ENCODE measurements at places on chromosomes 12 and 14.

DNA sequence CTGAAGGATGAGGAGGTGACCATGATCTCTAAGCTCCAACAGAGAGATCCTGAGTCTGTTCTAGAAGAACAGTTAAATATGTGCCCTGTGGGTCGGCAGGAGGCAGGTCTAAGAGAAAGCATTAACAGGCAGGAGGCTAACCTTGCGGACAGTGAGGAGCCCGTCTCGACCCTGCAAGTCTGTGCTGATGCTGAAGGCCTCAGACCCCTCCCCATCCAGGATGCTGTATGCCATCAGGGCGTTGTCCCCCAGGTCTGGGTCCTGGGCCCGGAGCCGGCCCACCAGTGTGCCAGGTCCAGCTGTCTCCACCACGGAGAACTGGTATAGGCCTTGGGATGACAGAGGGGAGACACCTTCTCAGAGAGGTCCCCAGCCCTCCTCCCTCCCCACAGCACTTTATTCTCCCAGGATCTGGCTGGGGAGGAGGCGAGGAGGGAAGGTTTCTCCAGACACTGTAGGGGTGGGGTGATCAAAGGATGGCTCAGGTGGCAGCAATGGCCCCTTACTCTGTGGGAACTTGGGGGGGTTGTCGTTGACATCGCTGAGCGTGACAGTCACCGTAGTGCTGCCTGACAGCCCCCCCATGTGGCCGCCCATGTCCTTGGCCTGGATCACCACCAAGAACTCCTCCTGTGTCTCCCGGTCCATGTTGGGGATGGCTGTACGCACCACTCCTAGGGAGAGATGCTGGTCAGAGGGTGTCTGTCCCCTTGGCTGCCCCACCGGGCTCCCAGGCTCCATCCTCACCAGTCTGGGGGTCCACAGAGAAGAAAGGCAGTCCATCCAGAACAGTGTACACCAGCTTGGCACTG, 3.1 kb downstream of the CDH24 start:
- no peak for DNase-seq

DNA sequence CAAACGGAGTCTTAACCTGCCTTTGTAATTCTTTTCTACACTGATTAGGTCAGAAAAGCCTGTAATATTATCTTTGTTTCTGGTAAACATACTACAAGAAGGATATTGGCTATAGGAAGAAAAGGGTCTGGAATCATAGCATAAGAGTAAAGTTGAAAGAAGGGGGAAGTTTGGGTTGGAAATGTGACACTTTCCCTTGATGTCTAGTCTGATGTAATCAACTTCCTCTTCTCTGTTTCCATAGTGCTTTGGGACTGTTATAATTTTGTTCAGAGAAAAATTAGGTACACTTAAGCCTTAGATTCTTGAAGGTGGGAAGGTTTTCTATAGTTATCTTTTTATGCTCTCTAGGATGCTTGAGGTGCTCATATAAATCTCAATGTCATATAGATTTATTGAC, 322.2 kb downstream of the AEBP2 start:
- DNase-seq: no peak

DNA sequence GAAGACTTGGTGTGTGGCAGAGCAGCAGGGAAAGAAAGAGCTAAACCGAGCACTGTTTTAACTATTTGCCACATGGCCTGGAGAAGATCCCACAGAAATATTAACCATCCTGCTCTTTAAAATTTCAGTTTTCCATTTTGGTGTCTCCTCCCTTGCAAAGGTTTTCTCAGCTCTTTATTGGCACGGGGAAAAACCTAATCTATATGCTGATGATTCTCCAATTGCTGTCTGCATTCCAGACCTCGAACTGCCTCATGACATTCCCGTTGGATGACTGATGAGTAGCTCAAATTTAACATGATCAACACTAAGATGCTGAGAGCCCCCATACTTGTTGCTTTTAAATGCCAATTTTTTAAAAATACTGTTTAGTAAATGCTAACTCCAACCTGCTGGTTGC, 115.0 kb downstream of the EMP1 start:
- no peak for DNase-seq

DNA sequence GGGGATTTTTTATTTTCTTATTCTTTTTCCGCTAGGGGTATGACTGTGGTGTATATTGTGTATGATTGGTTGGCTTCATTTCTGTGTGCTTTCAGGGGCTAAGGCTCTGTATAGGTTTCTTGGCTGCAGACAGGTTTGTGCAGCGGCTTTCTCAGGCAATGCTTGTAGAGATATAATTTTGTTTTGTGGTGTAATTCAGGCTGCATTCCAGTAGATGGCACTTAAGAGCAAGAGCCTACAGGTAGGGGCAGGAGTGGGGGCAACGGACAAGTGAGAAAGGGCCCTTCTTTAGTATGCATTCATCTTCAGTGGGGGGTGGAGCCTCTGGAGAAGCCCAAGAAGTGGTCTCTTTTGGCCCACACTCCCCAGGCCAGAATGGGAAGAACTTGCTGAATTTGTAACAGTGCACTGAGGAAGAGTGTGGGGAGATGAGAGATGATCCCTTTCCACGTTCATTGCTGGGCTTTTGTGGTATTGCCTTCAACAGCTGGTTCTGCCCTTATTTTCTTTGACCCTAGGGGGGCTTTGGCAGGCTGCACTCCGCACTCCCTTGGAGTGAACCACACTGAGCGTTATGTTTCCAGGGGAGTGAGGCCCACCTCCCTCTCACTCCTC, 78.6 kb downstream of the IFNG-AS1 start:
- DNase-seq: no peak

- DNase-seq: peak; percentile 21
These were observed 369.0 kb downstream of the ATP23 start for GRCh38 chr12:58310368-58310767.

GRCh38 chr14:28770630-28771029, 4.0 kb downstream of the FOXG1 start:
- DNase-seq: no peak

DNA sequence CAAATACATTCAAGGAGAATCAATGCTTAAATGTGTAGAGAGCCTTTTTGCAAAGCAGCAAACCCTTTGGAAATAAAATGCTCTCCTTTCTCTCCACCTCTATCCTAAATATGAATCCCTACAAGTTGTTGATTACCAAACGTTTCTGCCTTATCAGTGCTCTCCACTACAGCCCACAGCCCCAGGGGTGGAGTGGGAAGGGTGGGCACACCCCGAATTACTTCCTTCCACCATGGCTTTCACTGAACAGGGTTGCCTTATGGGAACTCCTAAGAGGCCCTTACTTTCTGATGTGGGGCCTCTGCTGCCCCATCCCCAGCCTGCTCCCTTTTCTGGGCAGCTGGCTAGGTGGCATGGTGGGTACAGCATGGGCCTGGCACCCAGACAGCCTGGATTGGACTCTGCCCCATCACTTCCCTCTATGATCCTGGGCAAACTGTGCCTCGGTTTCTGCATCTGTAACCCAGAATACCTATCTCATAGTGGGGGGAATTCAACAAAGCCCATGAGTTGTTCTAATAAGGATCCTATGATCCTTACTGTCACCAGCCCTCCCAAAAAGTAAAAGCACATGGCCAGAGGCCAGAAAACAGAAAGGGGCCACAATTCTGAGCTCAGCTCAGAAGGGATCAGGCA, 16.1 kb downstream of the AK7 start:
- no peak for DNase-seq

DNA sequence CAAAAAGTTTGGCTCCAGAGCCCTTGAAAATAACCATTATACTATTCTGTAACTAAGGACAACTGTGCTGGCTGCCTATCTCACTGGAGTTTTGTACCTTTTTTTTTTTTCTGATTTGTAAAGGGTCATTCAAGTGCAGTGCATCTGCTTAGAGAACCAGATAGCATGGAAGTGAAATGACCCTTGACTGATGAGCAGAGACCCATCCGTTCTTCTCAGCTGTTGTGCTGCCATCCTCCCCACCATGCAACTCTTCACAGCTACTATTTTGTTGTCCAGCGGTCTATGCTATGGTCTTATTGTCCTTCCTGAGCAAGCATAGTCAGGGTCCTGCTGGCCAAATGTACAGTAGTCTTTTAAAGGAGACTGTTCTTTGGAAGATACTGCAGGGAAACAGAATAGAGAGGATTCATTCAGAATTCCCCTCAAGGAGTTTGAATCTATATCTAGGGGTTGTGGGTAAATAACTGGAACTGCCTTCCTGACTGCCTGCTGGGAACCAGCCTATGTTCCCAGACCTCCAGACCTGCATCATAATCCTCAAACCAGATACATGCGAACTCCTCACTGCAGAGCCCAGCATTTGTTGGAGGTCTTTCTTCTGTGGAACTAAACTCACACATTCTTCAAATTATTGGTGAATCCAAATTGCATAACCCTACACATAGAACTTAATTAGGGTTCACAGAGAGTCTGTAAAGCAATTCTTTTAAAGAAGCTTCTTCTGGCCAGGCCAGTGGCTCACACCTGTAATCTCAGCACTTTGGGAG, 41.1 kb downstream of the GPR19 start:
- DNase-seq: no peak

- DNase-seq: no peak
These were observed 59.4 kb downstream of the HELB start for GRCh38 chr12:66361703-66362102.

DNA sequence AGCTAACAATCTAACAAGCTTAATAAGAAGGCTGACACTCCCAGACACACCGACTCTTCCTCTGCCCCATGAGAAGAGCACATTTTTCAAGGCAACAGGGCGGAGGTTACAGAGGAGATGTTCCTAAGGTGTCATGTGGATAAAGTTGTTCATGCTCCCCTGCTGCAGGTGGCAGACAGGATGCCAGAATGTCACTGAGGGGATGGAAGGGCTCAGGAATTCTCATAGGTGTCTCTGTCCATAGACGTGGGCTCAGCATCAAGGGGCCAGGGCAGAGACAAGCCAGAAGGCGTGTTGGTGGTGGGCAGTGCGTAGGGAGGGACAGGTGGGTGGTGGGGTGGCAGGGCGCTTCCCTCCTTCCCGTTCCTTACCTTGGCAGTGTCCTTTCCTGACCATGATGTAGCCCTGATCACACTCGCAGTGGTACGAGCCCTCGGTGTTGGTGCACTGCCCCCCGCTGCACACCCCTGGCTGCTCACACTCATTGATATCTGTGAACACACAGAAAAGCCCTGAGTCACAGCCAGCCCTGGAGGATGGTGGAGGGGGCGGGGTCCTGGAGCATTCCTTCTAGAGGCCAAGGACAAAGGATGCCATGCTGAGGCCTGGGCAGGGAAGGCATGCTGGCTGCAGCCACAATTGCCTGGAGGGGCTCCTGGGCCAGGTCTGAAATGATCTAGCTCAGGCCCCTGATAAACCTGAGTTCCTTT, 23.0 kb downstream of the ISCA2 start:
- peak; percentile 23 for DNase-seq

- DNase-seq: no peak
These were observed 85.9 kb upstream of the REP15 start for GRCh38 chr12:27610374-27610773.

DNA sequence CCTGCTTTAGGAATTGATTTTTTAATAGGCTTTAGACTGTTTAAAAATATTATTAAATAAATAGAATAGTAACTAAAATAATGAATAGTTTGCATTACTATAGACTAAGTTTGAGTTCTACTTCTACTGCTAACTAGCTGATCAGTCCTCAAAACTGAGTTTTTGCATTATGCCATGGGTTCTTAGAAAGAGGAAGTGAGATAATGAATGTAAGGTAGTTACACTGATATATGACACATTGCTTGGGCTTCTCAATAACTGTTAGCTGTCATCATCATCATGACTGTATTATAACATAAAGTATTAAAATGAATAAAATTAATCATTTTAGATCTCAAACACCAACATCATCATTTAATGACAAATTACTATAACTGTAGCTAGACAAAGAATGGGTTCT, 949.7 kb downstream of the TRHDE start:
- DNase-seq: no peak

- DNase-seq: no peak
These were observed 790.8 kb upstream of the FBXO33 start for GRCh38 chr14:40222996-40223395.

- DNase-seq: no peak
These were observed 8.8 kb downstream of the MYG1 start for GRCh38 chr12:53308276-53308675.

DNA sequence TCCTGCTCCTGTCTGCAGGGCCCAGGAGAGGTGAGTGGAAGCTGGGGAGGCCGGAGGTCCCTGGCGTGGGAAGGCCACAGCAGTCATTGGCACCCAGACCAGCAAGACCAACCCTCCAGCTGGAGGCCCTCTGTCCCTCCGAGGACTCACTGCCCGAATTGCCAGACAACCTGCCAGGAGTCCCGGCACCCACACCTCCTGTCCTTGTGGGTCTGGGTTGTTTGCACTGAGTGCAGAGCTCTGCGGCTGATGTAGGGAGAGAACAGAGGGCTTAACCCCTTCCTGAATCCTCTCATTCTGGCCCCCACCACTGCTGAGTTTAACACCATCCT, 204.9 kb downstream of the KIF26A start:
- DNase-seq: no peak

DNA sequence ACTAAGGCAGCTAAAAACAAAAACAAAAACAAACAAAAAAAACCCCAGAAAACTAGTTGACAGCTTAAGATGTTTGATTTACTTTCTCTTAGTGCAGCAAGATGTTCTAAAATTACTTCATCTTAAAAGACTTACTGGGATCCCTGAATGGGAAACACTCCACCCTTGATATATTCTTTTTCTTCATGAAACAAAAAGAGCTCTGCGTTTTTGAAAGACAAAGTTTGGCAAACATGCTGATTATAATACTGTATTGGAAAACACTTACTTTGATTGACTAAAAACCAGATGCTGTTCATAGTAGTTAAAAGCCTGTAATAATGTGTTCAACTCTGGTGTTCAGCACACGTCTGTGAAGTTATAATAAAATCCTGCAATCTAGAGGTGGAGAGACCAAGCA, 136.8 kb downstream of the SRGAP1 start:
- no peak for DNase-seq

DNA sequence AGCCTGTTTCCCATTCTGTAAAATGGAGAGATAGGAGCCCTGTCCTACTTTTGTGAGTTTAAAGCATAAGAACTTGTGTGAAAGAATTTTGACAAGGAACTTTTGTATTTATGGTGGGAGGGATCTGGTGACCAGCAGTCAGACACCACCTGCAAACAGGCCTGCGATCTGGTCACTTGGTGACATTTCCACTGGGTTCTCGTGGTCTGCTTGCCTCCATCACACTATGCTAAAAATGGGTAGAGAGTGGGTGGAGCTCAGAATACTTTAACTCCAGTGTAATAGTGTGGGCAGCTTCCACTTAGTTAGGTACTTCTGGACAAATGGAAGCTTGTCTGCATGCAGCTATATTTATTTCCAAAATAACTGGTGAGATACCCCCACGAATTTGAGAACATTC, 26.5 kb upstream of the PLXNC1 start:
- no peak for DNase-seq

DNA sequence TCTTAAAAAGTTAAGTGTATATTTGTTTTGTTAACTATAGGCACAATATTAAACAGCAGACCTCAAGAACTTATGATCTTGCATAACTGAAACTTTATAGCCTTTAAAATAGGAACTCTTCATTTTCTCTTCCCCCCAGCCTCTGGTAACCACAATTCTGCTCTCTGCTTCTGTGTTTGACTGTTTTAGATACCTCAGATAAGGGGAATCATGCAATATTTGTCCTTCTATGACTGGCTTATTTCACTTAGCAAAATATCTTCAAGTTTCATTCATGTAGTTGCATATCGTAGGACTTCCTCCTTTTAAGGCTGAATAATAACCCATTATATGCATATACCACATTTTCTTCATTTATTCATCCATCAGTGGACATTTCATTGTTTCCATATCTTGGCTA, 131.3 kb downstream of the PTPRO start:
- no peak for DNase-seq

Measured in amniotic stem cell (primary cell).